Choroid plexus epithelial cell (primary cell): ENCODE measurements at places on chromosomes 1 and 21.

DNA sequence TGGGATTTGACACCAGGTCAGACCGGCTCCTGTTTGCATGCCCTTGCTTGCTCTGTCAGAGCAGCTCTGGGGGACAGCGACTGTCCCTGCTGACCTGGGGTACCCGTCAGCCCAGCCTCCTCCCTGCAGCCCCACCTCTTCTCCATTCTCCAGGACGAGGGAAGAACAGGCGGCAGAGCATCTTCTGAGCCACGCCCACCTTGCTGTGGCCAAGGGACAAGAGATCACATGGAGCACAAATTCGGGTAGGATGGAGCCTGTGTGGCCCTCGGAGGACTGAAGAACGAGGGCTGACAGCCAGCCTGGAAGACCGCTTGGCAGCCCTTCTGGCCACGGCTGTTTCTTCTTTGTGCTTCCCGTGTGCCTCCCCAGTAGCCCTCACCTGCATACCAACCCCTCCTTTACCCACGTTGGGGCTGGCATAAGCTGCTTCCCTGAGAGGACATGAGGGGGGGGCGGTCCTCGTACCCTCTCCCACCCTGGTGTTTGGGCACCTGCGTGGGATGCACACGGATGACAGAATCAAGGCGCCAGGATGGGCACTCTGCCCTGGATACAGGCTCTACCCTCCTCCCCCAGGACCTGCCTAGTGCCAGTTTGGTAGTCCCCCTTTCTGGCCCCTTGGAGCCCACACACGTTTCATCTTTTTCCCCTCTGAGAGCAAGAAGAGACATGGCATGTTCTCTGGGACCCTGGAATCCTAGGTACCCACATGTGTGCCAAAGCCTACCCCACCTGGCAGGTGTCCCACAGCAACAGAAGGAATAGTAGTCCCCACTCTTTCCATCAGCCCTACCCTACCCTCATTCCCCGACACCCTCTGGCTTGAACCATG is 26.9 kb downstream of the CDK18 start:
- no peak for DNase-seq

DNA sequence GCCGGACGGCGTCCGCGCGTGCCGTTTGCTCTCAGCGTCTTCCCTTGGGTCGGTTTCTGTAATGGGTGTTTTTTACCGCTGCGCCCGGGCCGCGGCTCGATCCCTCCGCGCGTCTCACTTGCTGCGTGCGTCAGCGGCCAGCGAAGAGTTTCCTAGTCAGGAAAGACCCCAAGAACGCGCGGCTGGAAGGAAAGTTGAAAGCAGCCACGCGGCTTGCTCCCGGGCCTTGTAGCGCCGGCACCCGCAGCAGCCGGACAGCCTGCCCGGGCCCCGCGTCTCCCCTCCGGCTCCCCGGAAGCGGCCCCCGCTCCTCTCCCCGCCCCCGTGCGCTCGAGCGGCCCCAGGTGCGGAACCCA is 159.8 kb downstream of the RUNX1 start:
- DNase-seq, result peak; percentile 82

GRCh38 chr1:211832661-211833060 is 2.1 kb upstream of the LPGAT1 start:
- DNase-seq, result no peak

DNA sequence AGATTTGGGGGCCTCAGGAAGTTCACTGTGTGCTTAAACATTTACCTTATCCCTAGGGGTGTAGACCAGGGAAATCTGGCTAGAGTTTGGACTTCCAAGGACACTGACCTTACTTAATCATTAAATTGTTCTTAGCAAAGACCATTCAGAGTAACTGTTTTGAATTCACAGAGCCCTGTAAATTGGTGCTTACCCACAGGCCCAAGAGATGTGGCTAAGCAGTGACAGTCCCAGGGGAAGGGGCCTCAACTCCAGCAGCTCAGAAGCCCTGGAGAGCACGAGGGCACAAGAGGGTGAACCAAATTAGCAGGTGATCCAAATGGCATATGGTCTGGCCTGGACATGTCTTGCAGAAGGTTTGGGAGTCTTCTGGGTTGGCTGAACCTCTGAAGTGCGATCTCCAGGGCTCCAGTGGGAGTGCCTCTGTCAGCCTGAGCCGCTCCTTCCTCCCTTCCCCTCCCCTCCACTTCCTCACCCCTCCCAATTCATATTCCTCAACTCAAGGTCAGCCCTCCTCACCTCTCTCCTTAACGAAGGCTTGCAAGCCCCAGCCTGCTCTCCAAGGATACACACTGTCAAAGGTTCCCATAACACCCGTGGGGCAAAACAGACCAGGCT is 4.3 kb downstream of the PAQR7 start:
- DNase-seq, result no peak

GRCh38 chr1:155079210-155079486 is 511 bp downstream of the EFNA3 start:
- no peak for DNase-seq

DNA sequence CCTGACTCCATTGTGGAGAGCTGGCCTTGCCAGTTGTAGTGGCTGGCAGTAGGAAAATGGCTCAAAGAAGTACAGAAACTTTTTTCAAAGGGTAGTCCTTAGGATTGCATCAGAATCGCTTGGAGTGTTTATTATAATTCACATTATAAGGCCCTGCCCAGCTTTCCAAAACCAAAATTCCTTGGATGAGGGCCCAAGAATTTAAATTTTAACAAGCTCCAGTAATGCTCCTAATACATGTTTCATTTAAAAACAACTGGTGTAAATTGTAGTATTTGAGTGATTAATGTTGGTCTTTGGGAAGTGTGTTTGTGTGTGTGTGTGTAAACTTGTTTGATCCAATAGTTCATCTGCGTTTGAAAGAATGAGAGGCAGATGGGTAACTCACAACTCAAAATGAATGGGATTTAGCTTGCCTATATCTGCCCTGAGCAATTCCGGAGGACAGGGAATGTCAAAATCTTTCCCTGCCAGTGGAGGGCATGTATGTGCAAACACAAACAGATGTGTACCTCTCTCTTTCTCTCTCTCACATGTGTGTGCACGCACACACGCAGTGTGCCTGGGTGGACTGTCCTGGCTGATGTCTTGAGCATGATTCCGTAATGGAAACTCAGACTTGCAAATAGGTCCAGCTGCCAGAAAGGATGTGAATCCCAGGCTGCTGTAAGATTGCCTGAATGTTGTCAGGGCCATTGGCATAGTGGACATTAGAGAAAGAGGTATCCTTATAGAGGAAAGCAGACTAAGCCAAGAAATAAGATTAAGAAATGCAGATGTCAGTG is 293.1 kb downstream of the LMX1A start:
- no peak for DNase-seq

DNA sequence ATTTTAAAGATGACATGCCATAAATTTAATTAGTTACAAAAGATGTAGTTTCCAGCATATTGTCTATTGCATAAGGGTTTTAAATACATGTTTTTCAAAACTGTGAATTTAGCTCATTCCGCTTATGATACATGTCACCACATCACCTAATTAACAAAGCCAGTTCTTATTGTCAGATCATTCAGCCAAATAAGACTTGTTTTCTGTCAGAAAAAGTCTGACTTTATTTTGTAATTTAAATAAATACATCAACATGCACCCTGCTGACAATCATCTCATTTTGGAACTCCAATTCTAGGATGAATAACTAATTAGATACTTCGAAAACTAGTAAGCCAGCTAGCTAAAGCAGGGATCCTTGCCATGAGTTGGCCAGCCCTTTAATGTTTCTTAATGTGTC is 110.9 kb upstream of the APP start:
- DNase-seq, result no peak

DNA sequence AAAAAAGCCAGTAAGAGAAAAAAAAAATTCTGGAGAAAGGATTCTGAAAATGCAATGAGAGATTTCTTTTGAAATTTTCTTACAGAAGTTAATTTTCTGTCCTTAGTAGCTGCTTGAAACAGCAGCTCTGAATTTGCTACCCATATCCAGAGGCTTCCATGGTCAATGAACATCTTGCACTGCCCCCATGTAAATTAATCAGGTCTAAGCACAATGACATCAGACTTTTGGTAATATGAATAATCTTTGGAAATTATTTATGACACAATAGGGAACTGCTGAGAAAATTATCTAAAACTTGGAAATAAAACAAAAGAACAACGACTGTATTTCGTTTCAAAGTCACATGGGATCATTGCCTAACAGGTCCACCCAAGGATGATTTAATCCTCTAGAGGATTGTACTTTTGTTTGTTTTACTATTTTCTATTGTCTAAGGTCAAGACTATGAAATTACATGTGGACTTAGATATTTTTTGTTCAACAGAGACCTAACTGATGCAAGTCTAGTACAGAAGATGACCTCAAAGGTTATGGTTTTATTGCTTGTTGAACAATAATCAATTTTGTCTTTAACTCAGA is 312.1 kb downstream of the BACH1 start:
- DNase-seq, result peak; percentile 43

DNA sequence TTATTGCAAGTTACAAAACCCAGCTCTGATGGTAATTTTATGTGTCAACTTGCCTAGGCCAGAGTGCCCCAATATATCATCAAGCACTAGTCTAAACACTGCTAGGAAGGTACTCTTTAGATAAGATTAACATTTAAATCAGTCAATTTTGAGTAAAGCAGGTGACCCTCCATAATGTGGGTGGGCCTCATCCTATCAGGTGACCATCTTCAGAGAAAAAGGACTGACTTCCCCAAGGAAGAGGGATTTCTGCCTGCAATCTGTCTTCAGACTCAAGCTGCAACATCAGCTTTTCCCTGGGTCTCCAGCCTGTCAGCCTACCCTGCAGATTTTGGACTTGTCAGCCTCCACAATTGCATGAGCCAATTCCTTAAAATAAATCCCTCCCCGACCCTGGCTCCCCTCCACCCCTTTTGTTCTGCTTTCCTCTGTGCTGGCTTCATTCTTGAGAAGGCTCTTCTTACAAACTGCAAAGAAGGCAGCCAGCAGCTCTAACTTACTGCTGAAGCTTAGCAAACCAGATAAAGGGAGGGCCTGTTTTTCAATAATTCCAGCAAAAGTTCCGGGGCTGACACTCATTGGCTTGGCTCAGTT is 56.4 kb upstream of the RUNX3 start:
- DNase-seq, result peak; percentile 15

GRCh38 chr1:48572646-48573258 is 100.7 kb upstream of the SPATA6 start:
- peak; percentile 70 for DNase-seq

DNA sequence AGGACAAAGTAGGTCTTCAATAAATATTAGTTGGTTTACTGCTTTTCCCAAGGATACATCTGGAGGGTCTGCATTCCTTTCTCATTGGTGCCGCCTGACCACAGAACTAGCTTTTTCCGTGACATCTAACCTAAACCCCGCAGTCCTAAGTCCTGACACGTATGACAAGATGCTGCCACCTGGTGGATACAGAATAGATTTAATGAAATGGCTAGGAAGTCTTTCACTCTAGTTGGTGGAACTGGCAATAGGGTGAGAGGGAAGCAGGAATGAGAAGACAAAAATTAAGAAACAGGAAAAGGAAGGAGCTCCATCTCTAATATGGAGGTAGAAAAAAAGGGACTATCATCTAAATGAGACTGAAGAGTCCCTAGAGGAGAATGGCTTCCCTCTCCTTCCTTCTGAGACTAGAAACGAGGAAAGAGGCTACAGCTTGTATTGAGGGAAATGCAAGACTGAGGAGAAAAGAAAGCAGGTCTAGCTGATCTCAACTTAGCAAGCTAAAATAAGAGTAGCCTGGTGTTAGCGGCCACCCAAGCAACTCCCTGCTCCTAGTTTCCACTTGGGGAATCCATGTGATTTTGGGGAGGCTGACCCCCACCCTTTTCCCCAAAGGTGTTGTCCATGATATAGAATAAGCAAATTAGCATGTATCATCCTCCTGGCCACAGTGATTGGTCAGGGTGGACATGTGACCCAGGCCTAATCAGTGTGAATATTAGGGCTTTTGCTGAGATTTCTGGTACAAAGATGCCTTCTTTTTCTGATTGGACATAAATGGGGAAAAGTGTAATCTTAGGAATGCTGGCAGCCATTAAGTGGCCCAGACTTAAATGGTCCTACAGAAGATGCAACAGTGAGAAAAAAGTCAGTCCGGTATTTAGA is 5.9 kb downstream of the RFX5 start:
- DNase-seq, result peak; percentile 93

- no peak for DNase-seq
Observed at GRCh38 chr1:79040424-79041082, 34.0 kb upstream of the ADGRL4 start.

DNA sequence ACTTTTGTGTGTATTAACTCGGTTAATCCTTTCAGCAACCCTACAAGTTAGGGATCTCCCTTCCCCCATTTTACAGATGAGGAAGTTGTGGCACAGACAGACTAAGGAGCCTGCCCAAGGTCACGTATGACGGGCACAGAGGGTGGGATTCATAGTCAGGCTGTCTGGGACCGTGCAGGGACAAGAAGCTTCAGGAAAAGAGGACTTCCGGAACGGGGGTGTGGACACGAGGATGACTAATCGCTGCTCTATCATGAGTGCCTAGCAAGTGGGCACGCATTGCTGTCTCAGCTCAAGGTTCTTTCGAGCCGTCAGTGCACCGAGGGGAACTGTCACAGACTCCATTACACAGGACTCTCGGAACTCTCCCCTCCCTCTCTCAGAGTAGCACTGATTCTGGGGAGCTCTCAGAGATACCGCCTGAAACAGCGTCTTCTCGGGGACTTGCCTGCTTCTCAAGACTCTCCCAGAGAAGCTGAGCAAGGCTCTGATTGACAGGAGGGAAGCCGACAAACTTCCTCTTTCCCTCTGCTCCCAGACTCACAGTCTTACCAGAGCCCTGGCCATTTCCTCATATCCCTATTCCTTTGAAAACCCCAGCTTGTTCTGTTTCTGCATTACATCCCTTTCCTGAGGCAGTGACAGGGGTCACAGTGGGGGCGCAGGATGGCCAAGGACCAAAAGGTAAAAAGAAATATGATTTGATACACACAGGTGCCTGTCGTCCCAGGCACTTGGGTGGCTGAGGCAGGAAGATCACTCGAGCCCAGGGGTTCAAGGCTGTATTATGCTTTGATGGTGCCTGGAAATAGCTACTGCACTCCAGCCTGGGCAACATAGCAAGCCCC is 14.4 kb downstream of the FHAD1 start:
- no peak for DNase-seq

DNA sequence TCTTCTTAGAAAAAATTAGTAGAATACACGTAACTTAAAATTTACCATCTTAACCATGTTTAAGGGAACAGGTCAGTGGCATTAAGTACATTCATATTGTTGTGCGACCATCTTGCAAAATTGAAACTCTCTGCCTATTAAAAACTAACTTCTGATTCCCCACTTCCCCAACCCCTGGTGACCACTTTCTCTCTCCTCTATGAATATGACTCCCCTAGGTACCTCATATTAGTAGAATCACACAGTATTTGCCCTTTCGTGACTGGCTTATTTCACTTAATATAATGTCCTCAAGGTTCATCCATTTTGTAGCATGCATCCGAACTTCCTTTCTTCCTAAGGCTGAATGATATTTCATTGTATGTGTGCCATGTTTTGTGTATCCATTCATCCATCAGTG is 15.1 kb upstream of the TARBP1 start:
- no peak for DNase-seq
